ENCODE measurements at places on chromosomes 7 and 10.

DNA sequence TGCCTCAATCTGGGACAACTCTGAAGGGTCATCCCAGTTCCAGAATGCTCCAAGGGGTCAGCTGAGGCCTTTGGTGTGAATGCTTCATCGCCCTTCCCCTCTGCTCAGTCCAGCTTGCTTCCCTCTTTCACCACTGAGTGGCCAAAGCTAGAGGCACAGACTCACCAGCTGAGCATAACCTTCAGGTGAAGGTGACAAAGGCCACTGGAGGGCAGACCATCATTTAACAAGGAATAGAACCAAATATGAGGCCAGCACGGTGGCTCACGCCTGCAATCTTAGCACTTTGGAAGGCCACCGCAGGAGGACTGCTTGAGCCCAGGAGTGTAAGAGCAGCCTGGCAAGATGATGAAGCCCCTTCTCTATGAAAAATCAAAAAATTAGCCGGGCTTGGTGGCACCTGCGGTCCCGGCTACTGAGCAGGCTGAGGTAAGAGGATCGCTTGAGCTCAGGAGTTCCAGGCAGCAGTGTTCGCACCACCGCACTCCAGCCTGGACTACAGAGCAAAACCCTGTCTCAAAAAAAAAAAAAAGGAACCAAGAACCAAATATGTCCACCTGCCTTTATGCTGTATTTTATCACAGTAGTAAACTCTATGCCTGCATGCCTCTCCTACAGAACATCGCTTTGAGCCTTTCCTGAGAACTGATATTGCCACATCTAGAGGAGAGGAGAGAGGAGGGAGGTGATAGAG, 13.4 kb downstream of the PRKAG2 start:
- DNase-seq: no peak

GRCh38 chr7:140230861-140231770, 54.3 kb upstream of the KDM7A start:
- no peak for DNase-seq

DNA sequence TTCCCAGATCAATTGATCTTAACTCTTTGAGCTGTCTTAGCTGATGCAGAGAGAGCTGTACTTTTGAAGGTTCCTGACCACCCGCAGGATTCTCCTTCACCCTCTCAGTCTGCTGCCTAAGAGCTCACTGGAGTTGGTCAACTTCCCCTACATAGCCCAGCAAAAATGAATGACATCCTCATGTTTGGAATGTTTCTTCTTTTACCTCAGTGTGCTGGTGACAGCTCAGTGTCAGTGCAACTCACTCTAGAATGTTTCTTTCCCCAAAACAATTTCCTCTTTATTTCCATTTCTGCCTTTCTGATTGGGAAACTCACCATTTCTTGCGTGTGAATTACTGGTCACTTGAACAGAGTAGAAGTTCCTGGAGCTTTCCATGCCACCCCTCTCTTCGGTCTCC, 48.7 kb downstream of the LSMEM1 start:
- no peak for DNase-seq

DNA sequence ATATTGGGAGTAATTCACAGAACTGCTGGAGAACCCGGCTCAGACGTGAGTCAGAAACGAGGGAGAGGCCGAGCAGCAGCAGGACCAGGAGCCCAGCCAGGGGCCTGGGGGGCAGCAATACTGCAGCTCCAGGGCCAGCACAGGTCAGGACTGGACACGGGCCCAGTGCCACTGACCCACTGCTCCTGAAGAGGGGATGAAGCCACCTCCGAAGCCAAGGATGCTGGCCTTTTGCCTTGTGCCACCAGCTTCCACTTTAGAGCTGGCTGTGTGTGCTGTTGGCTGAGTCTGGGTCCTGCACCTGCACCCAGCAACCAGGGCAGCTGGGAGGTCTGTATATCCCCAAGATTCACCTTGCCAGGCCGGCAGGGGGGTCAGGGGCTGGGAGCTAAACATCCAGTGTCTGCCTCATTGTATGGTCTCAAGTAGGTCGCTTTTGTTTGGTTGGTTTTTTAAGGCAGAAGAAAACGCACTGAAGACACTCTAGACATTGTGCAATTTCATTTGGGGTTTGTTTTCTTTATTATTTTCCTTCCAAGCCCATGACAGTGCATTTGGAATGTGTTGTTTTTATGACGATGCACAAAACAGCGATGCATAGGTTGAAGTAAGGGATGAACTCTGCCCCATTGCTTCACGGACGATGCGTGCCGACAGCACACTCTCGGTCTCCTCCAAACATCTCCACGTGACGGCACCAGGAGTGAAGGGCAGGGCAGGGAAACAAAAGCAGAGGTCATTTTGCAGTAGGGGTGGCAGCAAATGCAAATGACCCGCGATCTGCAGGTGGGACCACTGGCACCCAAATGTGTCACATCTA, 27.7 kb upstream of the INSIG1 start:
- DNase-seq: no peak

GRCh38 chr10:101246639-101247038, 17.4 kb upstream of the LBX1 start:
- DNase-seq: no peak

GRCh38 chr7:87253589-87254087, 34.1 kb upstream of the TMEM243 start:
- no peak for DNase-seq

- no peak for DNase-seq
Observed at GRCh38 chr10:28632584-28632945, 44.8 kb upstream of the BAMBI start.

DNA sequence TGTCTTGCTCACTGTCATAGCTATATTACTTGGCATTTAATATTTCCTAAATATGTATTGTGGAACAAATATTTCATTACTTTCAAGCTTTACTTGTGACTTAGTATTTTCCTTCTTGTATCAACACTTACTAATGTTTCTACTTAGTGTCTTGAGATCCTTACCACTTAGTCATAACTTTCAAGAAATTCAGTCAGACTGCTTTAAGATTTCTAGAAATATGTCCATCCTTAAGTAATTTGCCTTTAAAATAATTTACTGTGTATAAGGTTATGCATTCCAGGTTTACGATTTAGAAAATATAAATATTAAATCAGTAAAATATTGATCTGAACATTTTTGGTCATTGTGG, 87.3 kb upstream of the CSTF2T start:
- no peak for DNase-seq

DNA sequence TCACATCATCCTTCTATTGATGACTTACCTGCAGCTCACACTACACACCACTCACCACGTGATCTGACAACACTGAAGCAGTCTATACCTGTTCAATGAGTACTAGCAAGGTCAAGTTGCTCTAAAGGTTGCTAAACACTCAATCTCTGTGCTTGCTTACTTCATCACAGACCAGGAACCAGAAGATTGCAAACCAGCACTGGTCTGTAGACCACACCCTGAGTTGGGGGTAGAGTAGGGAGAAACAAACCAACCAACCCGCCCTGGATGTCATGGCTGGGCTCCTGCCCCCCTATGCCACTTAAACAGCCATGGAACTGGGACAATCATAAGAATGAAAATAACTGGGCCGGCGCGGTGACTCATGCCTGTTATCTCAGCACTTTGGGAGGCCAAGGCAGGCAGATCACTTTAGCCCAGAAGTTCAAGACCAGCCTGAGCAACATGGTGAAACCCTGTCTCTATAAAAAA, 19.6 kb downstream of the DLG5 start:
- no peak for DNase-seq

DNA sequence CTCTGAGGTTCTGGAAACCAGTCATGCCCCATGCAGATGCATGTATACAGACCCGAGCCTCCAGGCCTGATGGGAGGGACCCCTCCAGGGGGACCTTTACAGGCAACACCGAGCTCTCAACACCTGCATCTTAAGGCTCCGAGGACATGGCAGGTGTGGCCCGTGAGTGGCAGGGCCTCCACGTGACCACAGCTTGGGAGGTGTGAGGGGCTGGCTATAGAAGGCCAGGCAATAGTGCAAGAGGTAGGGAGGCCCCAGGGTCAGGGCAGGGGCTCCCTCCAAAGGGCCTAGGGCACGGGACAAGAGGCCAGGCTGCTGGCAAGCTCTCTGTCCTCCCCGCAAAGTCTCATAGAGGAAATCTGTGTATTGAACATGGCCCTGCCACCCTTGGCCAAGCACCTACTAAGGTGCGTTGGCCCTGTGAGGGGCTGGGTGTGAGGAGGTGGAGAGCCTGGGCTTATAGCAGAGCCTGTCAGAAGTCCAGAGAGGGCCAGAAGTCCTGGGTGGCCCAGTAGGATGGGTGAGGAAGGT, 134.2 kb downstream of the PTPN20 start:
- DNase-seq: no peak

- no peak for DNase-seq
Observed at GRCh38 chr10:24080207-24080606, 128.7 kb upstream of the KIAA1217 start.

- DNase-seq: no peak
Observed at GRCh38 chr10:97117372-97117771, 68.4 kb downstream of the SLIT1 start.
